Pericardium fibroblast (primary cell): ENCODE measurements at places on chromosomes 7 and 10. TPM values are rescaled to one million over a fixed set of nuclear protein-coding genes. Genes with fewer than 3 reads are reported as not detected.

P4HA1 gene
- 163 and 307 TPM in 2 replicates for total RNA-seq

RASSF4 gene
- 4.0 and 10.5 TPM in 2 replicates for total RNA-seq

SVIL gene
- total RNA-seq: 27.2 and 34.1 TPM in 2 replicates

STYXL1 gene
- total RNA-seq: 24.3 and 53.3 TPM in 2 replicates

C10orf53 gene
- not detected in 2 replicates for total RNA-seq

MRLN gene
- total RNA-seq: not detected in 2 replicates

SLC37A3 gene
- total RNA-seq: 17.9 and 33.5 TPM in 2 replicates

NRP1 gene
- total RNA-seq: 55.9 and 115 TPM in 2 replicates

INMT gene
- total RNA-seq: 47.8 and 567 TPM in 2 replicates

ANXA8 gene
- 0.77 and 18.2 TPM in 2 replicates for total RNA-seq

PLAC9 gene
- 219 and 260 TPM in 2 replicates for total RNA-seq

AOAH gene
- not detected in 2 replicates for total RNA-seq

TACC2 gene
- 8.4 and 14.1 TPM in 2 replicates for total RNA-seq

CTAGE4 gene
- 0.09 and 0.82 TPM in 2 replicates for total RNA-seq

NPTX2 gene
- 0.51 and 10.4 TPM in 2 replicates for total RNA-seq

SPAM1 gene
- total RNA-seq: not detected in 2 replicates

OR9A2 gene
- not detected in 2 replicates for total RNA-seq

CLDN15 gene
- 4.2 and 5.3 TPM in 2 replicates for total RNA-seq

ZNF37A gene
- total RNA-seq: 7.1 and 7.4 TPM in 2 replicates

IFIT3 gene
- total RNA-seq: 12.8 and 22.5 TPM in 2 replicates

CNNM2 gene
- 5.1 and 6.1 TPM in 2 replicates for total RNA-seq

PDZD7 gene
- total RNA-seq: 0.35 and 1.4 TPM in 2 replicates

DYDC1 gene
- total RNA-seq: not detected in 2 replicates

FBH1 gene
- 63.6 and 78.6 TPM in 2 replicates for total RNA-seq

SLC39A12 gene
- not detected in 2 replicates for total RNA-seq

BMPER gene
- 26.4 and 28.2 TPM in 2 replicates for total RNA-seq

DKK1 gene
- total RNA-seq: 51.4 and 95.7 TPM in 2 replicates

BAZ1B gene
- total RNA-seq: 32.3 and 36.6 TPM in 2 replicates

CPA2 gene
- total RNA-seq: not detected in 2 replicates

PLEKHA1 gene
- total RNA-seq: 23.7 and 30.2 TPM in 2 replicates

STAG3 gene
- 0.17 and 0.23 TPM in 2 replicates for total RNA-seq

INA gene
- 0.09 and 0.12 TPM in 2 replicates for total RNA-seq

PRKAG2 gene
- total RNA-seq: 4.1 and 22.3 TPM in 2 replicates

UCMA gene
- not detected in 2 replicates for total RNA-seq

MCM10 gene
- total RNA-seq: 1.2 and 8.9 TPM in 2 replicates

ELN gene
- 56.1 and 146 TPM in 2 replicates for total RNA-seq

ALOX5 gene
- total RNA-seq: not detected in 2 replicates

NKX6-2 gene
- total RNA-seq: not detected in 2 replicates

CUZD1 gene
- total RNA-seq: 0.85 TPM in 1 of 2 replicates, not detected in the other

RBP4 gene
- 1.2 and 6.2 TPM in 2 replicates for total RNA-seq

FKBP6 gene
- total RNA-seq: not detected in 2 replicates

TMEM229A gene
- 0.26 and 1.9 TPM in 2 replicates for total RNA-seq

HOXA6 gene
- total RNA-seq: 0.26 and 0.35 TPM in 2 replicates

CYP2C8 gene
- total RNA-seq: not detected in 2 replicates

CALML3 gene
- not detected in 2 replicates for total RNA-seq

GARIN1A gene
- 0.23 and 0.51 TPM in 2 replicates for total RNA-seq

PIP gene
- total RNA-seq: not detected in 2 replicates

HTRA1 gene
- 523 and 726 TPM in 2 replicates for total RNA-seq

CTNNA3 gene
- total RNA-seq: not detected in 2 replicates

LIPA gene
- 88.1 and 95.0 TPM in 2 replicates for total RNA-seq

LIPF gene
- total RNA-seq: not detected in 2 replicates

GPR15LG gene
- total RNA-seq: not detected in 2 replicates

CREB3L2 gene
- total RNA-seq: 17.2 and 18.6 TPM in 2 replicates

UTF1 gene
- total RNA-seq: not detected in 2 replicates

SPDYE2 gene
- total RNA-seq: not detected in 2 replicates

AZGP1 gene
- total RNA-seq: 0.09 and 4.1 TPM in 2 replicates

DNAH11 gene
- 0.23 TPM in 1 of 2 replicates, not detected in the other for total RNA-seq

COL28A1 gene
- under 0.01 TPM in 1 of 2 replicates, not detected in the other for total RNA-seq

ADIRF gene
- 1.1 and 6.7 TPM in 2 replicates for total RNA-seq
